ENCODE measurements at places on chromosomes 1 and 21.
A peak's percentile ranks its signal among the peaks of the same experiment; 100 is the strongest.

DNA sequence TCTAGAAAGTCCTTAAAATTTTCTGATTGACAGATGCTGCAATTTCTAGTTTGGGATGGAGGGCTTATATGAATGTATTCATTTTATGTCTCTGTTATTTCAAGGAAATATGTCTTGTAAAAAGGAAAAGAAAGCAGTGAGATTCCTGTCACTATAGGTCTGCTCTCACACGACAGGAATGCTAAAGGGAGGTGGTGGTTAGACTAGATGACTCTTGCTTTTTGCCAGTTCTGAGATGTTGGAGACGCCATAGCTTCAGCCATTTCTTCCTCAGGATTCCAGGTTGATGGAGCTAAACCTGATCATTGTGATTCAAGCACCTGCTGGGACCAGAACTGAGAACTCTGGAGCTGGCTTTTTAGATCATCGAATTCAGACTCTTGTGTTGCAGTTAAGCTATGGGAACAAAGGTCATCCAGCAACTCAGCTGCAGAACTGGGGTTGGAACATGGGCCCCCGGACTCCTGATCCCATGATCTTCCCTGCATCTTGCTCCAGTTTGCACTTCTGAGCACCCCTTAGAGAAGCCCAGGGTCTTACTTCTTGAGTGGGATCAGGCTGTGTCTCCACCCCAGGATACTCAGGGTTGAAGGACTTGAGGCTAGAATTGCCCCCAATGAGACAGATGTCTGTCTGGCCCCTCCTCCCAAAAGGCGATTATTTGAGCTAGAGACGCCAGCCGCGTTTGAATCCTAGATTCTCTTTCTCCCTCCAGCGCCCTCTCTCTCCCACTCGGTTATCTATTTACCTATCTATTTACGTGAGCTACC, 46.7 kb upstream of the FOXO6 start:
- no peak for DNase-seq

DNA sequence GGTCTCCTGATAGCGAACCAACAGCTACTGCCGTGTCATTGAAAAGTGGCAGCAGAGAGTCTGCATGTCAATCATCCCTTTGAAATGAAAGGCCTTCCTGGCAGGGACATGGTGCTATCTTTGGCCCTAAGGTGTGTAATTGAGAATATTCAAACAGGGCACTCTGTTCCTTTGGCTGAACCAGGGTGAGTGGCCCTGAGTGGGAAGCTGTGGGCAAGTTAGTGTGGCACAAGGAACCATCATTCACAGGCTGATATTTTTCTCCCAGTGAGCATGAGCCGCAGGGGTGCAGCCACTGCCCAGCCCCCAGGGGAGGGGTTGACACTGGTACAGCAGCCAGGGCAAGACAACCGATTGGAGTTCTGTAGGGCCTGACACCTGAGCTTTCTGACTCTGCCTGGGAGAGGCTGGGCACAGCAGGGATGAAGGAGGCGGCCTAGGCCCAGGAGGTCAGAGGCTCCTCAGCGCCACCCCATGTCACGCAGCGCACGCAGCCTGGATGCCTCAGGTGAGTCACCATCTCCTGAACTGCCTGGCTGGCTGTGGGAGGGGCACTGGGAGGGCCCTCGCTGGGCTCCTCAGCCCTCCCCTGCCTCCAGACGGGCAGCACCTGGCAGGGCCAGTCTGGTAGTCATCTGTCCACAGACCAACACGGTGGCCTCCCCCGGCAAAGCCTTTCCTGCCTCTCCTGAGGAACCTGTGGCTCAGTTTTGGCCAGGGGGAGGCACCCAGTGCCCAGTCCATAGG, 13.2 kb downstream of the QSOX1 start:
- peak; percentile 12 for DNase-seq

DNA sequence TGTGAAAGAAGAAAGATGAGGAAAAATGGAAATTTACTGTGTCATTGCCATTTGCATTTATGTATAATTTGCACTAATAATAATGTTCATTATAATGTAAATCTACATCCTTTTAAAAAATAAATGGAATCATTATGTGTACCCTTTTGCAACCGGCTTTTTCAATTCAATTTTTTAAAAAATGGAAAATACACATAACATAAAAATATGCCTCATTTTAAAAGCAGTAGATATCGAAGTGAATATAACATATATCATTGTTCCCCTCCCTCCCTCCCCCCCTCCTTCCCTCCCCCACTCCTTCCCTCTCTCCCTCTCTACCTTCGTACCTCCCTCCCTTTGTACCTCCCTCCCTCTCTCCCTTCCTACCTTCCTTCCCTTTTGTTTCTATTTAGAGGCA, 33.0 kb downstream of the UBE4B start:
- no peak for DNase-seq

- DNase-seq: no peak
Measured at GRCh38 chr1:44572572-44572879, 101.8 kb downstream of the TMEM53 start.

DNA sequence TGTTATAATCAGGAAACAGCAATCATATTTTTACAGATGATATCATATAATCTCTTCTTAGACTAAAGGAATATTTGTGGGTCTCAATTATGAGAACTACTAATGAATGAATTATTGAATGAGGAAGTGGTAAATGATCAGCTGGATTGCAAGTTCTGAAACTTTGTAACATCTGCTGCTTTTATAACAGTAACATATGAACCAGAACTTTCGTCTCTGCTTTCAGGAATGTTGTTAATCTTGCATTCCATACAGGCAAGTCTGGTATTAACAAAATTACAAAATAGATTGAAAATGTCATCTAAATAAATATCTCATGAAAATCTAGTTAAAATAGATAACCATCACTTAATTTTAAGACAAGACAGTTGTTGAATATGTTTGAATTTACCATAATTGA, 110.5 kb upstream of the COL11A1 start:
- DNase-seq: no peak

GRCh38 chr21:33308586-33309490, 15.9 kb upstream of the IFNAR1 start:
- peak; percentile 65 for DNase-seq

- DNase-seq: no peak
Measured at GRCh38 chr1:206801467-206801866, 29.2 kb upstream of the IL10 start.

DNA sequence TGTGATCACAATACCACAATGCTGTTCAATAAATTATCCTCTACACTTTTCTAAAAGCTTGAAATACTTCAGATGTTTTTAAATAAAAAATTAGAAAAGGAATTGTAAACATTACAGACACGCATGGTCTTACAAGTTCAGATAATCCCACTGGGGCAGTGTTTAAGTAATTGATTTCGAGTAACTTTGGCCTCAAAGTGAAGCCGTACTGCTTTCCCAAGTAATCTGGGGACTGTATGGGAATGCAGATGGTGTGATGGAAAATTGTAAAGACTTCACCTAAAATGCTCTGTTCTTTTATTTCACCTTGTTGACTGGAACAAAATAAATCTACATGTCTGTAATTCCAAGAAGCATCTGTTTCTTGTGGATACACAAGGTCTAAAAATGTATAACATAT, 401.7 kb upstream of the LYPLAL1 start:
- DNase-seq: no peak

DNA sequence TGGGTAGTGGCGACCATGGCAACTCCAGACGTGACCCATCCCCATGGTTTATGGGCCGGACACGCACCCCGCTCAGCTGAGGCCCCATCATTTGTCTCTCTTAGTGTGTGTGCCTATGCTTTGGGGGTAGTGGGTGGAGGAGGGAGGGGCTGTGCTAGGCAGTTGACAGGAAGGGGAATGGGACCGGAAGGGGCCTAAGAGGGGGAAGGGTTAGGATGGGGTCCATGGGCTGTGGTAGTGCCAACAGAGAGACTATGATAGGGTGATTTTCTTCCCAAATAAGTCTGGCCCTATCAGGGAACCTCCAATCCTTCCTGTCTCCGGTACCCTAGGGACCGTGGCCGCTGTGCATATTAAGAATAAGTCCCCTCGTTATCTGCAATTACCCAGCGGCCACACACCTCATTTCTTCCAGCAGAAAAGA, 9.9 kb downstream of the DMAP1 start:
- no peak for DNase-seq

DNA sequence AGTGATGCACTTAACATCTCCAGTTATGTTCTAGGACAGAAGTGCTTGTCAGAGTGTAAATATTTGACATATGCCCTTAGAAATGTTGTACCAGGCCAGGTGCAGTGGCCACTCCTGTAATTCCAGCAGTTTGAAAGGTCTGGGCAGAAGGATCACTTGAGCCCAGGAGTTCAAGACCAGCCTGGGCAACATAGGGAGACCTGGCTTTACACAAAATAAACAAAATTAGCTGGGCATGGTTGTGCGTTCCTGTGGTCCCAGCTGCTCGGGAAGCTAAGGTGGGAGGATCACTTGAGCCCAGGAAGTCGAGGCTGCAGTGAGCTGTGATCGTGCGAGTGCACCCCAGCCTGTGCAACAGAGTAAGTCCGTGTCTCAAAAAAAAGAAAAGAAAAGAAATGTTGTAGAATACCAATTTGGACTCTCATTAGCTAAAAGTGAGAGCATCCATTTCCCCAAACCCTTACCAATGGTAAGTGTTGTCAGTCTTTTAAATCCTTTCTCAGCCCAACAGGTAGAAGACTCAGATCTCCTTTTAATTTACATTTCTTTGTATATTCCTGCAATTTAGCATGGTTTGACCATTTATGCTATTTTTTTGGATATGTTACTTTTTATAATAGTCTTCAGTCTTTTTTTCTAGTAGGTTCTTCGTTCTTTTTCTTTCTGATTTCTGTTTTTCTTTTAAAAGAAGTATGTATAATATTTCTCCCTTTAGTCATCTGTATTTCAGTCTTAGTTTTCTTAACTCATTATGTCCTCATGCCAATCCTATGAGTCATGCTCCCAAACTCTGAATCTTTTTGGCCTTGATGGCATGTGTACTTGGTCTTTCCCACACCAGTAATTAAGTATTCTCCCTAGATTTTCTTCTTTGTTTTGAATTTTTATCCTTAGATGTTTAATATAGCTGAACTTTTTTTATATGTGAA, 74.4 kb downstream of the CAMTA1 start:
- no peak for DNase-seq

- DNase-seq: no peak
Measured at GRCh38 chr1:61007534-61008364, 74.6 kb upstream of the NFIA start.

DNA sequence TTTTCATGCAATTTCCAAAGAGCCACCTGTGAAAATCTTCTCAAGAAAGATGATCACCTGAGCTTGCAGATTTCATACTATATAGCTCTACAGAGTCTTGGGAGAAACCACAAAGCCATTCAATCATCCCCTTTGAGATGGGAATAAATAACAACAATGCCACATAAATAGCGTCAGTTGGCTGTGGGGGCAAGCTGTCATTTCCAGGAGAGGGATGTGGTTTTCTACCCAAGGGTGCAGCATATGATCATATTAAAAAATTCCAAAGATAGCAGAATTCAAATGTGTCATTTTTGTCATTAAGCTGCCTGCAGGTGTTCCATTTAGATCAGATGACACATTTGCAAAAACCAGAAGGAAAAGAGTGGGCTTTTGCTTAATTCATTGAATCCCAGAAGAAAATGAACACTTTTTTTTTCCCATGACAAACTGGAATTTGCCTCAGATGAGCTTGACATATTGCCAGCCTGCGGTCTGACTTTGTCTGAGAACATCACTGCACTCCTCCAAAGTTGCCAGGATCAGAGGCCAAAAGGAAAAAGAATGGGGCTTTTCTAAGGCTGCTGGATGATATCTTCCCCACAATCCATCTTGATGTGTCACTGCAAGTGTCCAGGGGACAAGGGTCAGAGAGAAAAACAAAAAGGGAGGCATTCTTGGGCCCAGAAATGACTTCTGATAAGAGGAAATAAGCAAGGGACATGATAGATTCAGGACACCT, 314.1 kb upstream of the USP25 start:
- no peak for DNase-seq

DNA sequence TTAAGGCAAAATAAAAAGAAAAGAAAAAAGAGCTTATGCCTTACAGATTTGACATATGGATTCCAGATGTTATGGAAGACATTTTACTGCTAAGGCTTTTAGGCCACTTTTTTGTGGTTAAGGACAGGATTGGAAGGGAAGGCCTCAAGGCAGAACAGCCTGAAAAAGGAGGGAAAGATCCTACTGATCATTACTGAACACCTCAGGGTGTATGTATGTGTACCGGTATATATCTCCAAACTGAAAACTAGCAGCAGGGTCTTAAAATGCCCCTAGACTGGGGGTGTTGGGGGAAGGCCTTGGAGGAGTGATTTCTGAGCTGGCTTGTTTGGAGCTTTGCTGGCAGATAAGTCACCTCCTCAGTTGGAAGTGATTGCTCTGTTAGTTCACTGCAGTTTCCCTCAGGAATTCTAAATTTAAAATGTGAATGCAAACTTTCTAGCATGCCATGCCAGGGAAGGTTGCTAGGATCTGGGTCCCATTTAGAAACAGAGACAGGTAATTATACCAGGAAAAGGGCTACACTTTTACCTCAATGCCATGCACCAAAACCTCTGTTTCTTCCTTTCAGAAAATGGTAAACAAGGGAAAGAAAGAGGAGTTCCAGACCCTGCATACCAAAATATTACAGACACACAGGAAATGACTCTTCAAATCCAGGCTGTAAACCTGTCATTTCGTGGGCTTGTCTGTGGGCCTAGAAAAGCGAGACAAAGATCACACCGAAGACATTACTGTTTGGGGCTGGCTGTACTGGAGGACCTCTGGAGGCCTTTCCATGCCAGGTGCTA, 15.0 kb downstream of the C1orf52 start:
- DNase-seq: peak; percentile 71

- DNase-seq: no peak
Measured at GRCh38 chr1:56461158-56462127, 117.9 kb downstream of the PLPP3 start.

DNA sequence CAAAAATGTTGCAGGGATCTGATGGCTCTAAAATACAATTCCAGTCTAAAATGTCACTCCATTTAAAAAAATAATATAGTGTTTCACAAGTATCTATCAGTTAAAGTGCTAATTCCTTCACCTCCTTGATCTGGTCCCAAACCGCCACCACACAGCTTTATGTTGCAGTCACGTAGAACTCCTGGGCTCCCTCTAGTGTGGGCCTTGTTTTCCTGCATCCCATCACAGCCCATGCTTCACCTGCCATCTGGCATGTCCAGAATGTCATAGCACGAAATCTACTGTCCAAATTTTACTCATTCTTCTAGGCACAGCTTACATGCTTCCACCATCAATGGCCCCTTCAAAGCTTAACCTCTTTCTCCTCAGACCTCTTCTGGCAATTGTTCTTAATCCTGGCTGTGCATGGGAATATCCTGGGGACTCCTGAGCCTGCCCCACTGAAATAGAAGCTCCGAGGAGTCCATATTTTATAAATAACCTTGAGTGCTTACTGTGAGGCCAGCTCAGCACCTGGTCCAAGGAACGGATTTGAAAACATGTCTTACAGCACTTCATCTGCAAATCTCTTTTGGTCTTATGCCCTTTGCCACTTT, 15.5 kb downstream of the FYB2 start:
- no peak for DNase-seq

- DNase-seq: no peak
Measured at GRCh38 chr1:26535201-26535600, 5.6 kb downstream of the RPS6KA1 start.

DNA sequence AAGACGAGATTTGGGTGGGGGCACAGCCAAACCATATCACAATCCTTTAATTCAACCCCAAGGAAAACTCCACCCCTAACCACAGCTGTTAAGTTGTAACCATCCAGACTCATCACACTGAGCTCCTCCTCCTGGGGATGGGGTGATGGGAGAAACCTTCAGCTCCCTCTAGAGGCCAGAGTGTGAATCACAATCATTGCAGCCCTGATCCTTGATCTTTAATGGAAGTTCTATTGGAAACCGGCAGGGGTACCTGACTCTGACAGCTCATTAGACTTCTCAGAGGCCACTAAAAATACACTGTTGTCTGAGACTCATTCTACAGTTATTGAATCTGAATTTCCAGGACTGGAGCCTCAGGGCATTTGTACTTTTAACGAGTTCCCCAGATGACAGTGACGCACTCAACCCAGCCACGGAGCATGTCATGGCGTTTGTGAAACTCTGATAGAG, 127.2 kb downstream of the IGSF21 start:
- no peak for DNase-seq
